ENCODE measurements at places on chromosomes 5 and 9. TPM values are rescaled to one million over a fixed set of nuclear protein-coding genes. Genes with fewer than 3 reads are reported as not detected.

Gene ZNF474
- total RNA-seq, result 0.24 TPM

Gene COL15A1
- total RNA-seq, result 98.5 TPM

Gene SPAG8
- 2.8 TPM for total RNA-seq

Gene MARVELD2
- 1.3 TPM for total RNA-seq

GRCh38 chr9:88534456-88535225, at the start of gene NXNL2:
Gene NXNL2 (plus strand): TSS chr9:88535178. CDS start chr9:88535435, 257 bp downstream.
- DNase-seq, result peak; percentile 41

DNA sequence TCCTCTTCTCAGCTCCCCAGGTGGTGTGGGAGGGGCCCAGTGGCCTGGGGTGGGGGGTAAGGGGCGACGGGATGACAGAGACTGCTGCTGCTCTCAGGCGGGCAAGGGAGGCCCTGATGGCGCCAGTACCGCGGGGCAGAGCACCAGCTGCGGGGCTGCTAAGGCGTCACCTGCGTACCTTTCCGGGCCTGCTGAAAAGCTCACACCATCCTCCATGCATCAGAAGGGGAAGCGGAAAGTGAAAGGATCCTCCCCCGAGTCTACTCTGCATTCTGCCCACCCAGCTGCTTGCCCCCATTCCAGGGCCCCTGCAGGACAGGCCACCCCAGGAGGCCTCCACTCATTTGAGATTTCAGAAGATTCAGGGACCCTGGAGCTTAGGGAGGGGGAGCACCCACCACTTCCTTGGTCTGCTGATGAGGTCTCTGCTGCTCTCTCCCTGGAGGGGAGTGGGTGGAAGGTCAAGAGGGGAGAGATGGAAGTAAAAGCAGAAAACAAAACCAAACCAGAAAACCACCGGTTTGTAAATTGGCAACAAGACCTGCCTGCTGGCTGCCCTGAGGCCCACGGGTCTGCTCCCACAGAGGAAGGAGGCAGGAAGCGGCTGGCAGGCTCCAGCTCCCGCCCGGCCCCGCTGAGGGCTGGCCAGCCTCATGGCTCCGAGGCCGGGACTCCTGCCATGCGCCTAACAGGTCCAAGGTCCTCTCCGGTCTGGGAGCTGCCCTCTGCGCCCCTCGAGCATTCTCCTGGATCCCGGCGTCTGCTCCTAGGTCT, 33.6 kb downstream of the PRRT1B start:
- no peak for DNase-seq

- DNase-seq, result no peak
These were observed 92.7 kb downstream of the FBXL7 start for GRCh38 chr5:15592728-15593127.

DNA sequence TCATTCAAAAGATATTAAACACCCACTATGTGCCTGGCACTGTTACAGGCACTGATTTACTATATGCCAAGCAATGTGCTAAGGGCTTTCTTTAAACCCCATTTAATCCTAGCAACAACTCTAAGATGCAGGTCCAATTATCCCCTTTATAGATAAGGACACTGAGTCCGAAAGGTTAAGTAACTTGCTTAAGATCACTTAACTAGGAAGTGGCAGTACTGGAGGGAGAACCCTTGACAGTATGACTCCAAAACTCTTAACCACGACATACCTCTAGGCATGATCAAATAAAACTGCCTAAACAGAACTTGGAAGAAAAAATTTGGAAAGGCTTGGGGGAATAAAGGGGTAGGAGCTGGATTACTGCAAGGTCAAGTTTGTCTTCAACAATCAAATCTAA, 1.7 kb downstream of the RAB14 start:
- DNase-seq, result no peak

GRCh38 chr5:76604838-76605237, 18.4 kb downstream of the F2RL2 start:
- no peak for DNase-seq

All from omental fat pad (tissue), 4 donors.